Activated T-cell treated with anti-CD3 and anti-CD28 coated beads, Interleukin-2, amount 50 U/mL, for 1 hour (primary cell): ENCODE measurements at places on chromosomes 2 and 18.

GRCh38 chr2:23379220-23379695 is 5.7 kb upstream of the KLHL29 start:
- no peak for DNase-seq

DNA sequence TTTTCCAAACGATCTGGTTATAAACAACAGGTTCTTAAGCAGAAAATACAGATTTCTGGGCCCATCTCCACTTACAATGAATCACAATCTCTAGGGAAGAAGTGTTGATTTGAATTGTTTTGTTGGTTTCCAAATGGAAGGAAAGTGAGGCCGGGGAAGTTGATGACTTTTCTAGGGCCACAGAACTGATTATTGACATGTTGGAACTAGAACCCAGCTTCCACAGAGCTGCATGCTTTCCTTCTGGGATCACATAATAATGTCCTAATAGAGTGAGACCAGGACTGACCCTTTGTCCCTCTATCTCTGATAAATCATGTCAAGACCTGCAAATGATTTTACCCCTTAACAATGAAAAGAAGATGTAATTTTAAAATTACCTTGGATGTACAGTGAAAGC is 332.2 kb downstream of the OSR1 start:
- DNase-seq = no peak

DNA sequence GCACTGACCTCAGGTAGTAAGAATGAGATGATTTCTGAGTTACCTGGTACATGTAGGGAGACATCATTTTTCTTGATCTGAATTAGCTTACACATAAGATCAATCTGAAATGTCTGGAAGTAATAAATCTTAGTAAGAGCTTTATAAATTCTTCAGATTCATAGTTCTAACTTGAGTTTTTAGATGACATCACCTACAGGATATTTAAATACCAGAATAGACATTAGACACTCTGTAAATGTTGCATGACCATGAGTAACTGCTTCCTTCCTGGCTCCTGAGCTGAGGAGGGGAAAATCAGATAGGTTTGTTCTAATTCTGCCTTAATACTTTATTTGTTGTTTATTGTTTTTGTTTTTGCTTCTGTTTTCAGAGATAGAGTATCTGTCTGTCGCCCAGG is 181.8 kb downstream of the PHLPP1 start:
- DNase-seq = no peak

- no peak for DNase-seq
These were observed 112.8 kb downstream of the UPP2 start for GRCh38 chr2:158214431-158214830.

- DNase-seq = no peak
These were observed 124.4 kb upstream of the PXDN start for GRCh38 chr2:1868683-1869141.

DNA sequence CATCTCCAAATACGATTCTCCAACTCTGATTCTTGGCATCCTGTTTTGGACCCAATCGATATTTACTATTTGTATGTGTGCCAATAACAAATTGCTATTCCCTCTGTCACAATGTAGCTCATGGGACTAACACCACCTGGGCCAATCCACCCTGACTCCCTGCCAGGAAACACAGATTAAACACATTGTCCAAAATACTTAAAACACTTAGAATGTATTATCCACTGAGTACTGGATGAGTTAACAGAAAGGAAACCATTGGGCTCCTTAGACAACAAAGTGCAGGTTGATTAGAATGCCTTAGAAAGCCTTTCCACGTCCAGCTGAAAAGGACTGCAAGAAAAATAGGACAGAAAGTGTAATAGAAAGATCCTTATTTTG is 79.4 kb upstream of the ARHGAP28 start:
- DNase-seq = no peak

- DNase-seq = no peak
These were observed 41.3 kb upstream of the ZNF532 start for GRCh38 chr18:58823412-58823811.

DNA sequence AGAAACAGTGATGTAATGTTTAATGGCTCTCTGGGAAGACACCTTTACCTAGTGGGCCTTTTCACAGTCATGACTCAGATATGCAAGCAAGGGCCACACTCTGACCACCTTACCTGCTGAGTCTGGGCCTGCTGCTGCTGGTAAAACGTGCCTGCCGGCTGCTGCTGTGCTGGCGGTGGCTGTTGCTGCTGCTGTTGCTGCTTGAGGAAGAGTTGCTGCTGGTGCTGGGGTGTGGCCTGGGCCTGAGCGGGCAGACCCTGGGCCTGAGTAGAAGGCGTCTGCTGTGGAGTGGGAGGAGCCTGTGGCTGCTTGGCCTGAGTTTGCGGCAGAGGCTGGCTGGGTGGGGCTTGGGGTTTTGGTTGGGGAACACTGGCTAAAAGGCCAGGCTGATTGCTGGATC is 81.6 kb upstream of the NFU1 start:
- DNase-seq = no peak

GRCh38 chr2:45466053-45466452 is 145.0 kb downstream of the SRBD1 start:
- DNase-seq = no peak

DNA sequence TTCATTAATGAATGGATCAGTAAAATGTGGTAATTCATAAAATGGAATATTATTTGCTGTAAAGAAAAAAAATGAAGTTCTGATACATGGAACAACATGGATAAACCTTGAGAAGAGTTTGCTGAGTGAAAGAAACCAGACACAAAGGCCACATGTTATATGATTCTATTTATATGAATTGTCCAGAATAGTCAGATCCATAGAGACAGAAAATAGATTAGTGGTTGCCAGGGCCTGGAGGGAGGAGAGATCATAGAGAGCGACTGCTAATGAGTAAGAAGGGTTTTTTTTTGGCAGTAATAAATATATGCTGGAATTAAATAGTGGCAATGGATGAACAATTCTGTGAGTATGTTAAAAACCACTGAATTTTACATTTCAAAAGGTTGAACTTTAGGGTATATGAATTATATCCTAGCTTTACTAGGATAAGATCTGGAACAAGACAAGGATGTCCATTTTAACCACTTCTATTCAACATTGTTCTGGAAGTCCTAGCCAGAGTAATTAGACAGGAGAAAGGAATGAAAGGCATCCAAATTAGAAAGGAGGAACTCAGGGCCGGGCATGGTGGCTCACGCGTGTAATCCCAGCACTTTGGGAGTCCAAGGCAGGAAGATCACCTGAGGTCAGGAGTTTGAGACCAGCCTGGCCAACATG is 48.8 kb downstream of the MAPRE2 start:
- DNase-seq = no peak

DNA sequence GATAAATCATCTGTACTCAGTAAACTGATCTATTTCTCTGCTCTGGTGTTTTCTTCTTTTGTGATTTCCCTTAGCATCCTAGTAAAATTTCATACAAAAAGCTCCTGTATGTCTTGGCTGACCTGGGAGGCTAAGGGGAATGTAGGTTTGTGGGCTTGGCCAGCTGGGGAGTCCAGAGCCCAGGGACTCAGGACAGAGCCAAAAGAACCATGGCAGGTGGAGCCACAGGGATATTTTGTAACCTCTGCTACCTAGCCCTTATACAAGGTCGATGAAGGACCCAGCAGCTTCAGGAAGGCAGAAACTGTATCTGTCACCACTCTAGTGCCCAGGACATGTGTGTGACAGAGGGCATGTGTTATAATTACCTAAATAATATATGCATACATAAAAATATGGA is 22.7 kb upstream of the ZCCHC2 start:
- no peak for DNase-seq

DNA sequence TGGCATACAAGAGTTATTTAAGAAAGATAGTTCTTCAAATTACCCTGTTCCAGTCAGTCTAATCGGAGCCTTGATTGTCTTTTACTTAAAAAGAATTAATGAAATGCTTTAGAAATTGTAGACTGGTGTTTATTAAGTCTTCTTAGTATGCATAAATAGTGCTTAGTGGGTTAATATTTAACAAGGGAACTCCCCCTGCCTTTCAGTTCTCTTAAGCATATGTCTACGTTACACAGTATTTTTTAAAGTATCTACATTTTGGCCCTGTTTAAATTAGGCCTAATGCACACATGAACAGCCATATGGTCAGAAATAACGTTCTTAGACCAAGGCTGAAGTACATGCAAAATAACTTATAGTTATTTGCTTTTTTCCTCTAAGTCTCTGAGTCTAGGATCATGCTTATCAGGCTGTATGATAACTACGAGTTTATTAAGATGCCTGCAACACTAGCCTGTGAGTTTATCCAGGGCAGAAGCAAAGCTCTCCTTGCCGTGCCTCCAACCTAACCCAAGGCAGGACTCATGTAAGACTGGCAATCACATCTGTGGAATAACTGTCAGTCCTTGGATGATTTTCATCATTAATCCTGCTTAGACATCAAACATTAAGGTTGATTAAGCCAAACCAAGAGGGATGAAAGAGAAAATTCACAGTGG is 6.7 kb downstream of the BCL2 start:
- no peak for DNase-seq

DNA sequence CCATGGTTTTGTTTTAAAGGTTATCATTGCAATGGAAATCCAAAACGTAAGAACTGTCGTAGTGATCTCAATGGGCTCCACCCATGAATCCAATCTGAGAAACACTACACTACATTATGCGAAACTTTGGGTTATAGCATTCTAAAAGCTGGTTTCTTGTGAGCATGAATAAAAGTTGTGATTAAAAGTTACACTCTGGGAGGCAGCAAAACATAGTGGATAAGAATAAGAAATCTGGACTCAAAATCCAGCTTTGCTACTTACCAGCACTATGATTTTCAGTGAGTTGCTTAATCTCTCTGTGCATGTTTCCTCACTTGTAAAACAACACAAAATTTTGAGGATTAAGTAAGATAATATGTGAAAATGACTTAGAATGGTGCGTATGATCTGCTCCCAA is 25.7 kb upstream of the THOC1 start:
- DNase-seq = no peak

DNA sequence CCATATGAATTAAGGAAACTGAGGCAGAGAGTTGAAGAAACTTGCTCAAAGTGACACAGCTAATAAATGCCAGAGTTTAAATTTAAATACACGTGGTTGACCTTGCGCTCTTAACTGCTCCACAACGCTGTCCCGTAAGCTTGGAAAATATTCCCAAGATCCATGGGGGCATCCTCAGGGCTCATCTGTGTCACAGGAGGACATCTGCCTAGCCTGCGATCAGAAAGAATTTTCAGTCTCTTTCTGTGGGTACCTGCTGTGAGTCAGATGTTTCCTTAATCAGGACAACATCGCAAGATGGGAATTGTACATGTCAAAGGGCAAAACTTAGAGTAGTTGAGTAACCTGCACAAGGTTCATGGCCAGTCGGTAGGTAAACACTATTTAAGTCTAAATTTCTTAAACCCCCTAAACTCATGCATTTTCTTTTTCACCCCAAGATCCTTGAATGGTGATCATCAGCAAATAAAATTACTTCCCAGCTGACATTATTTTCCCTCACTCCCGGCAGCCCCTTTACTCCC is 1.4 kb downstream of the CMPK2 start:
- no peak for DNase-seq

DNA sequence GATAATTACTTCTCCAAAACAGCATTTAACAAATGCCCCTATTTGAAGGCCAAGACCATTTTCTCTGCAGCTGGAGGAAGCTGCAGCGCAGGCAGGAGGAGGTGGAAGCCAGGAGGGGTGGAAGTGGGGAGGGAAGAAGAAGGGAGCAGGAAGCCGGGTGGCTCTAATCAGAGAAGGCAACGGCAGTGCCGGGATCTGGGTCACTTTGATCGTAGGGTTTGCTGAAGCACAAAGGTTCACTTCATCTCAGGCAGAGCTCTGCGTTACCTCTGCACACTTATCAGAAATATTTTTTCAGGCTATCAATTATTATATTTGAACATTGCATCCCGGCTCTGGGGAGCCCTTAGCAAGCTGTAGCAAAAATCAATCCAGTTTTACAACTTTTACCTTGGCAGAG is 315.8 kb upstream of the POU3F3 start:
- DNase-seq = no peak

- no peak for DNase-seq
These were observed 228.7 kb downstream of the PIK3C3 start for GRCh38 chr18:42183746-42184145.

- no peak for DNase-seq
These were observed 797.6 kb upstream of the CDH2 start for GRCh38 chr18:28974504-28974903.

DNA sequence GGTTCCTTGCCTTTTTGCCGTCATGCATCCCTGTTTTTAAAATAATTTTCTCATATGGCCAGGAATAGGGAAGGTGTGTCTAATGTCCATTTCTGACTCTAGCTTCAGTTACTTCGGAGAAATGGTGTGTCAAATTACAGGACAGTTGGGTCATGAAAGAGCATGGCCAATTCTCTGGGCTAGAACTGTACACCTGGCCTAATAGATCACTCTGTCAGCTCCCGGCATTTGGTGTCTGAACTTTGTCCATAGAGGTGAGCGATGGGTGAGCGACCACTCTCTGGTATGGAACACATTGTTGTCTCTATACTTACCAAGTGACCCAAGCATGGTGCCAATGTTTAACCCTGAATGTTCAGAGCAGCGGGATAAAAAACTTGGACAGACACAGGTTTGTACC is 38.3 kb upstream of the ASB18 start:
- DNase-seq = no peak

DNA sequence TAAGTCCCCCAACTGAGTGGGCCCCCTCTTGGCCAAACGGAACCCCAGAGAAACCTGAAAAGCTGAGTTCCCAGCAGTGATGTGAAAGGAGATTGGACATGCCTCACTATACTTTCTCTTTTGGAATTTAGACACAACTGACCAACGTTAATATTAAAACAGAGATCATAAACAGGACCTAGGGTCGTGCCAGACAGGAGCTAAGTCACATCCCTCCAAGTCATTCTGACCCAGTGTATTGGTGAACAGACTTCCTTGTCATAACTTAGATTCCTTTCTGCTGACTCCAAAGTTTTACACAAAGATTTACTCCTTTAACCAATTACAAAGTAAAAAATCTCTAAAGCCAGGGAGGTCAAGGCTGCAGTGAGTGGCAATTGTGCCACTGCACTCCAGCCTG is 46.9 kb downstream of the UXS1 start:
- DNase-seq = no peak

DNA sequence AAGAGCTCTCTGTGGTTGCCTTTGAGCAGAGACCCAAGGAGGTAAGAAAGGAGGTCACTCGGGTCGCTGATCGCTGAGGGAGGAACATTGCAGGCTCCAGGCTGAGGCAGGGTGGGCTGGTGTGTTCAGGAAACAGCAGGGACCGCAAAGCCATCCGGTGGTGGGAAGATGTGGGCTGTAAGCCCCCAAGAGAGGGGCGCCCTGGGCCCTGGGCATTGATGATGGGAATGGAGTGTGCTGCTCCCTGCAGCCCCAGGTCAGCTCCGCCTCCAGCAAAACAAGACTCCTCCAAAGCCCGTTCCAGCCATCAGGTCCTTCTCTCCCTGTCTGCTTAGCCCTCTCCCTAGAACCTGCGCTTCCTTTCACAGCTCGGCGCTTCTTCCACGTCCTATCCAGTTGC is 229.7 kb downstream of the KLHL29 start:
- DNase-seq = no peak

GRCh38 chr18:79169958-79170555 is 100.9 kb downstream of the ATP9B start:
- no peak for DNase-seq

GRCh38 chr18:13390196-13390595 is 171.6 kb downstream of the LDLRAD4 start:
- DNase-seq = no peak
